ENCODE measurements at places on chromosomes 2 and 18.

- DNase-seq: no peak
These were observed 371.3 kb upstream of the HS6ST1 start for GRCh38 chr2:128689971-128690370.

GRCh38 chr2:233832869-233833311 lies 21.4 kb downstream of the HJURP start:
- no peak for DNase-seq

DNA sequence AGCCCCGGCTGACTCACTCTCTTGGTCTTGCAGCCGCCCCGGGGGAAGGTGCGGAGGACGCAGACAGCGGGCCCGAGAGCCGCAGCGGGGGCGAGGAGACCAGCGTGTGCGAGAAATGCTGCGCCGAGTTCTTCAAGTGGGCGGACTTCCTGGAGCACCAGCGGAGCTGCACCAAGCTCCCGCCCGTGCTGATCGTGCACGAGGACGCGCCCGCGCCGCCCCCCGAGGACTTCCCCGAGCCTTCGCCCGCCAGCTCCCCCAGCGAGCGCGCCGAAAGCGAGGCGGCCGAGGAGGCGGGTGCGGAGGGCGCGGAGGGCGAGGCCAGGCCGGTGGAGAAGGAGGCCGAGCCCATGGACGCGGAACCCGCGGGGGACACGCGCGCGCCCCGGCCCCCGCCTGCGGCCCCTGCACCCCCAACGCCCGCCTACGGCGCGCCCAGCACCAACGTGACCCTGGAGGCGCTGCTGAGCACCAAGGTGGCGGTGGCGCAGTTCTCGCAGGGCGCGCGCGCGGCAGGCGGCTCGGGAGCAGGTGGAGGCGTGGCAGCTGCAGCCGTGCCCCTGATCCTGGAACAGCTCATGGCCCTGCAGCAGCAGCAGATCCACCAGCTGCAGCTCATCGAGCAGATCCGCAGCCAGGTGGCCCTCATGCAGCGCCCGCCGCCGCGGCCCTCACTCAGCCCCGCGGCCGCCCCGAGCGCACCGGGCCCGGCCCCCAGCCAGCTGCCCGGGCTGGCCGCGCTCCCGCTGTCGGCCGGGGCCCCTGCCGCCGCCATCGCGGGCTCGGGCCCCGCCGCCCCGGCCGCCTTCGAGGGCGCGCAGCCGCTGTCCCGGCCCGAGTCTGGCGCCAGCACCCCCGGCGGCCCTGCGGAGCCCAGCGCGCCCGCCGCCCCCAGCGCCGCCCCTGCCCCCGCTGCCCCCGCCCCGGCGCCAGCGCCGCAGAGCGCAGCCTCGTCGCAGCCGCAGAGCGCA lies 12.7 kb downstream of the SALL3 start:
- no peak for DNase-seq

DNA sequence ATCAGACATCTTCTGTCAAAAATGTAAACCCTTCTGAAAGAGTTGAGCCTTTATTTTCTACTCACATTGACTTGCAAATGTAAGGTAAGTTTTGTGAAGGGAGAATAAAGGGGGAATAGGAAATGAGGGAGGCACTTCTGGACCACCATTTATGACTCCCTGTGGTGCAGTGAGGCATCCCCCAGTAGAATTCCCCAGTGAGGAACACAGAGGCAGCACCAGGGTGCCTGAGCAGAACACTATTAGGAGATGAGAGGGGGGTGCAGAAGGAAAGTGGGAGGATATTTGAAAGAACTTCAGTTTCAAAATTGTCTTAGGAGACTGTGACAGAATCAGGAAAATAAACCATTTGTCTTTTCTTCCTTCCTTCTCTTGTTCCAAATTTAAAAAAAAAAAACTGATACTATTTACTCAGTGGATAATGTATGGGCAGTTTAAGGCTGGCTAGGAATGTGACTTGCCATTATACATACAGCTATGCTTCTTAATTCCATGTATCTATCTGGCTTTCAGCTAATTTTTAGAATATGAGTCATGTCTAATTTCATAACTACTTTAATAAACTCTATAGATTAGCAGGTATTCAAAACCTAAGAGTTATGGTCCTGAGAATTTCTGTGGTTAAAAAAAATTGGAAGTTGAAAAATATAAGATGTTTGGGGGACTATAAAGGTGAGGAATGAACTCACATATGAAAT lies 478.1 kb upstream of the CHAC2 start:
- no peak for DNase-seq

GRCh38 chr18:36564841-36565240 lies 264.0 kb downstream of the TPGS2 start:
- no peak for DNase-seq

Data from C1 segment of cervical spinal cord (tissue), 14 donors.